GM23248 (cell line): ENCODE measurements at places on chromosomes 1 and 21. TPM values are rescaled to one million over a fixed set of nuclear protein-coding genes. Genes with fewer than 3 reads are reported as not detected.

Gene AGTRAP
- total RNA-seq = 86.8 and 113 TPM in 2 replicates

Gene CASP9
- total RNA-seq = 15.8 and 18.5 TPM in 2 replicates

Gene RGS5
- 2.7 and 6.8 TPM in 2 replicates for total RNA-seq

Gene SYT2
- not detected in 2 replicates for total RNA-seq

Gene NVL
- total RNA-seq = 25.8 and 28.3 TPM in 2 replicates
